ENCODE measurements at places on chromosomes 11 and 22.
A peak's percentile ranks its signal among the peaks of the same experiment; 100 is the strongest.

GRCh38 chr11:40338739-40339138, 1120.7 kb downstream of the LRRC4C start:
- no peak overlapping the region for H3K4me3 ChIP-seq
- H3K27me3 ChIP-seq: no peaks in the 10 kb centered on the region
- DNase-seq: no peak
- H3K36me3 ChIP-seq: no peaks in the 10 kb centered on the region
- no peaks in the 10 kb centered on the region for H3K4me1 ChIP-seq

DNA sequence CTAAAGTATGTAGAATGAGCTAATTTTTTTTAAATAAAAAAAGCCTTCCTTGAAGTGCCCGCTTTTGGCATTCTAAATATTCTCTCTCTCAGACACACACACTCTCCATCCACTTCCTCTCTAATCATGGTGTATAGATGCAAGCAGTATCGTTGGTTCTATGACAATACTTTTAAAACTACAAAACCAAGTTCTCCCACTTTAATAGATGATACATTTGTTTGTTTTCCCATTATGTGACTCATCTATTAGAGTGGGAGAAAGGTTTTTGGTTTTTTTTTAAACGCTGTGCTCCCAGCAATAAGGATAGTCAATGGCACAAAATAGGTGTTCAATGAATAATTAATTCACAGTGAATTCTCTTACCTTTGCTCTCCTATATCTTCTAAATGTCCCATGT, 44.6 kb downstream of the FZD4 start:
- no peaks in the 10 kb centered on the region for H3K27me3 ChIP-seq
- no peak for DNase-seq
- H3K4me1 ChIP-seq: no peaks in the 10 kb centered on the region

DNA sequence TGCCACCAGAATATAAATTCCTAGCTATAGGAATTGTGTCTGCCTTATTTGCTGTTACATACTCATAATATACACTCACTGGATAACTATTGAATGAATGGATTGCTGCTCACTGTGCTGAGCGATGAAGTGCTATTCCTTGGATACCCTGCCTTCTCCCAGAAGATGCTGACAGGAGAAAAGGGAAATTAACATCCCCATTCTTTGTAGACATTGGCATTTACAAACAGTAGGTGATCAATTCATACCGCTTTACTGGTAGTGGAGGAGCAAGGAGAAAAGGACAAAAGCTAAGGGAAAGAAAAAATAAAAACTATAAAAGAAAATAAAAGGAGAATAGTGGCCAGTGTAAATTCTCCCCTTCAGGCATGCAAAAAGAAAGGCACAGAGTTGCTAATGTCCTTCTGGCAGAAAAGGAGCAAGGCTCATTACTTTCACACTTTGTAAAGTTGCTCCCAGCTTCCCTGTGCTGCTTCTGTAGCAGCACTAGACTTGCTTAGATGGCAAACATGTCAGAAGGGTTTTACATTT, 183.0 kb downstream of the LUZP2 start:
- H3K4me3 ChIP-seq: no peak overlapping the region
- no peaks in the 10 kb centered on the region for H3K27me3 ChIP-seq
- DNase-seq: no peak
- H3K27ac ChIP-seq: no peak overlapping the region
- H3K36me3 ChIP-seq: no peaks in the 10 kb centered on the region
- H3K4me1 ChIP-seq: no peaks in the 10 kb centered on the region

- H3K27me3 ChIP-seq: peaks cover 4% of the 10 kb centered on the region
- H3K36me3 ChIP-seq: peaks cover 2% of the 10 kb centered on the region
- no peak within 1 kb of the TSS for H3K27ac ChIP-seq
- peaks cover 5% of the 10 kb centered on the region for H3K4me1 ChIP-seq
- peak within 1 kb of the TSS; percentile 33 for H3K4me3 ChIP-seq
- DNase-seq: no peak
Measured at GRCh38 chr11:67056267-67057204, at the start of gene RHOD. RHOD (plus strand) TSS chr11:67056847; CDS start chr11:67056903, 56 bp downstream.

GRCh38 chr22:35226958-35227647, 30.2 kb upstream of the HMGXB4 start:
- no peak overlapping the region for H3K27ac ChIP-seq
- no peak for DNase-seq
- peaks cover 67% of the 10 kb centered on the region for H3K27me3 ChIP-seq
- peaks cover 6% of the 10 kb centered on the region for H3K4me1 ChIP-seq

GRCh38 chr11:46099963-46100316, 21.3 kb downstream of the PHF21A start:
- peak overlapping the region; percentile 93 for H3K27ac ChIP-seq
- peak overlapping the region; percentile 71 for H3K4me3 ChIP-seq
- H3K4me1 ChIP-seq: peaks cover 41% of the 10 kb centered on the region
- no peak for DNase-seq
- peaks cover 5% of the 10 kb centered on the region for H3K36me3 ChIP-seq
- no peaks in the 10 kb centered on the region for H3K27me3 ChIP-seq

GRCh38 chr11:109735128-109735527, 313.1 kb downstream of the C11orf87 start:
- no peaks in the 10 kb centered on the region for H3K4me1 ChIP-seq
- H3K27me3 ChIP-seq: no peaks in the 10 kb centered on the region
- no peaks in the 10 kb centered on the region for H3K36me3 ChIP-seq
- H3K4me3 ChIP-seq: no peak overlapping the region

GRCh38 chr11:70470127-70470526, 71.8 kb downstream of the CTTN start:
- peaks cover 5% of the 10 kb centered on the region for H3K4me1 ChIP-seq
- H3K4me3 ChIP-seq: no peak overlapping the region
- H3K27ac ChIP-seq: peak overlapping the region; percentile 60
- H3K27me3 ChIP-seq: peaks cover 13% of the 10 kb centered on the region
- DNase-seq: no peak
- no peaks in the 10 kb centered on the region for H3K36me3 ChIP-seq

DNA sequence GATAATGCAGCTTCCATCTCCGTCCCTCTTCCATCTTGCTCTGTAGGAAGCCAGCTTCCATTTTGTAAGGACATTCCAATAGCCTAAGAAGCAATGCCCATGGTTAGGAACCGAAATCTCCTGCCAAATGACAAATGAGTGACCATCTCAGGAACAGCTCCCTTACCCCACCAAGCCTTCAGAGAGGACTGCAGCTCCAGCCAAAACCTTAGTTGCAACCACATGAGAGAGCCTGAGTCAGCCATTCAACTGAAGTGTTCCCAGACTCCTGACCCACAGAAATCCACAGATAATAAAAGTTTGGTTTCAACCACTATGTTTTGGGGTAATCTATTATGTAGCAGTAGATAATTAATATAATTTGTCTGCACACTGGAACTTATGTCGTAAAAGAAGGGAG, 51.7 kb upstream of the LDLRAD3 start:
- no peak for DNase-seq
- peaks cover 59% of the 10 kb centered on the region for H3K27me3 ChIP-seq
- H3K27ac ChIP-seq: no peak overlapping the region
- H3K4me3 ChIP-seq: no peak overlapping the region
- H3K36me3 ChIP-seq: no peaks in the 10 kb centered on the region

- no peak for DNase-seq
- no peaks in the 10 kb centered on the region for H3K4me1 ChIP-seq
- H3K4me3 ChIP-seq: no peak overlapping the region
- peaks cover 27% of the 10 kb centered on the region for H3K27me3 ChIP-seq
- H3K27ac ChIP-seq: no peak overlapping the region
Measured at GRCh38 chr11:12755510-12756453, 81.6 kb downstream of the TEAD1 start.

DNA sequence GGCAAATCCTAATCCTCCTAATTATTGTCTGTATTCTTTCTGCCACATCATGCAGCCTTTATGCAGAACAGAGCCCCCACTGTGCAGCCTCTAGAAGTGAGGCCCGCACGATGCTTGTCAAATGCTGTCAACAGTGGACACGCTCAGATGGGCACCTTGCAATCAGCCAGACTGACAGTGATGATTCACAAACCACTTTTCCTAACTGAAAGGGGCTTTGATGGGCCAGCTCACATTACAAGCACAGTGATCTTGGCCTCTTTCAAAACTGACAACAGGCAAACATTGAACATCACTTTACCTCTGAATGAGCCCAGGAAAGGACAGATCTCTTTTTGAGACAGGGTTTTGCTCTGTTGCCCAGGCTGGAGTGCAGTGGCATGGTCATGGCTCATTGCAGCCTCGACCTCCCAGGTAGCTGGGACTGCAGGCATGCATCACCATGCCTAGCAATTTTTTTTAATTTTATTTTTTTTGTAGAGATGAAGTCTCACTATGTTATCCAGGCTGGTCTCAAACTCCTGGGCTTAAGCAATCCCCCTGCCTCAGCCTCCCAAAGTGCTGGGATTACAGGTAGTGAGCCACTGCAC, 18.0 kb upstream of the E2F8 start:
- no peak overlapping the region for H3K4me3 ChIP-seq
- H3K27me3 ChIP-seq: peaks cover 9% of the 10 kb centered on the region
- no peaks in the 10 kb centered on the region for H3K36me3 ChIP-seq
- no peak for DNase-seq
- H3K4me1 ChIP-seq: no peaks in the 10 kb centered on the region

DNA sequence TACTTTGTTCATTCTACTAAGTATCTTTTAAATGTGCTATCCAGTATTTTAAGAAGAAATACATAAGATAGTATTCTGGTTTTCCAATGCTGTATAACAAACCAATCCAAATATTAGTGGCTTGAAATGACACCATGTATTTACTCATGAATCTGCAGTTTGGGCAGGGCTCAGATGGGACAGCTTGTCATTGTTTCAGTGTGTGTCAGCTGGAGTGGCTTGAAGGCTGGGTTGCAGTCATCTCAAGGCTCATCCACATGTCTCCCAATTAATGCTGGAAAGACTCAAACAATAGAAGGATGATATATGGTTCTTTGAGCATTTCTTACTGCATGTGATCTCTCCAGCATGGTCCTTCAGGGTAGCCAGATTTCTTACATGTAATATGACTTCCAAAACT, 146.2 kb downstream of the ARHGAP42 start:
- no peaks in the 10 kb centered on the region for H3K4me1 ChIP-seq
- H3K36me3 ChIP-seq: no peaks in the 10 kb centered on the region
- no peak for DNase-seq
- no peaks in the 10 kb centered on the region for H3K27me3 ChIP-seq

DNA sequence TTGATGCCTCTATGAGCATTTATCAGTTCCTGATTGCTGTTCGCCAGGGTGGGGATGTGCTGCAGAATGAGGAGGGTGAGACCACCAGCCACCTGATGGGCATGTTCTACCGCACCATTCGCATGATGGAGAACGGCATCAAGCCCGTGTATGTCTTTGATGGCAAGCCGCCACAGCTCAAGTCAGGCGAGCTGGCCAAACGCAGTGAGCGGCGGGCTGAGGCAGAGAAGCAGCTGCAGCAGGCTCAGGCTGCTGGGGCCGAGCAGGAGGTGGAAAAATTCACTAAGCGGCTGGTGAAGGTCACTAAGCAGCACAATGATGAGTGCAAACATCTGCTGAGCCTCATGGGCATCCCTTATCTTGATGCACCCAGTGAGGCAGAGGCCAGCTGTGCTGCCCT, 2.7 kb downstream of the FEN1 start:
- no peak overlapping the region for H3K27ac ChIP-seq
- H3K4me3 ChIP-seq: no peak overlapping the region
- no peaks in the 10 kb centered on the region for H3K27me3 ChIP-seq
- no peak for DNase-seq
- peaks cover 21% of the 10 kb centered on the region for H3K36me3 ChIP-seq

DNA sequence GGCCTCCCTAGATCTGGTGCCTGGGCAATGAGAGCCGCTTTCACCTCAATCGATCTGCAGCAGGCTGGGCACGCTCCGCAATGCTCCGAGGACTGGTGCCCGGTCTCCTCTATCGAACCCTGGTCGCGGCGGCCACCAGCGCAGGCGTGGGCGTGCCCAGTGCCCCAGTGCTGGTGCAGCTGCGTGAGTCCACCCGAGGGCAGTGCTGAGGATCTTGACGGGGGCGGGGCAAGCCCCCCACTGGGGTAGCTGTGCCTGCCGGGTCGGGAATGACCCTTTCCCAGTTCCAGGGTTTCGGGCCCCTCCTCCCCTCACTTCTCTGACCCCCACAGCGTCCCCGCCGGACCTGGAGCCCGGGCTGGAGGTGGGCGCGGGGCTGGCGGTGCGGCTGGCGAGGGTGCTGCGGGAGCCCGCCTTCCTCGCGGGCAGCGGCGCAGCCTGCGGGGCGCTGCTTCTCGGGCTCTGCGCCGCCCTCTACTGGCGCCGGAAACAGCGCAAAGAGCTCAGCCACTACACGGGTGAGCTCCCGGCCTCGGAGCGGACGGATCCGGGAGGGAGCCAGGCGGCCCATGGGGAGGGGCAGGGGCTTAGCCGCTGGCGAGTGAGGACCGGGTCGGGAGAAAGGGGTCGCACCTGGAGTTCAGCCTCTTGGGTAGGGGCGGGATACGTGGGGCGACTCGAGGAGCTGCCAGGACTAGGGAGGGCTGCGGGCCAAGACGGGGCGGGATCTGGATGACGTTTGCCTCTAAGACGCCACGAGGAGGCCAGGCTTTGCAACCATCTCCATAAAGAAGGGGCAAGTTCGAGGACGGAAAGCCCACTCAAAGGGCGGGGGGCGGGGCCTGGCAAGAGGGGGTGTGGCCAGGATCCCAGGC, 10.9 kb downstream of the ROBO3 start:
- H3K27me3 ChIP-seq: peaks cover 77% of the 10 kb centered on the region
- H3K27ac ChIP-seq: peak overlapping the region; percentile 69
- H3K36me3 ChIP-seq: peaks cover 9% of the 10 kb centered on the region
- peaks cover 19% of the 10 kb centered on the region for H3K4me1 ChIP-seq
- peak; percentile 82 for DNase-seq

DNA sequence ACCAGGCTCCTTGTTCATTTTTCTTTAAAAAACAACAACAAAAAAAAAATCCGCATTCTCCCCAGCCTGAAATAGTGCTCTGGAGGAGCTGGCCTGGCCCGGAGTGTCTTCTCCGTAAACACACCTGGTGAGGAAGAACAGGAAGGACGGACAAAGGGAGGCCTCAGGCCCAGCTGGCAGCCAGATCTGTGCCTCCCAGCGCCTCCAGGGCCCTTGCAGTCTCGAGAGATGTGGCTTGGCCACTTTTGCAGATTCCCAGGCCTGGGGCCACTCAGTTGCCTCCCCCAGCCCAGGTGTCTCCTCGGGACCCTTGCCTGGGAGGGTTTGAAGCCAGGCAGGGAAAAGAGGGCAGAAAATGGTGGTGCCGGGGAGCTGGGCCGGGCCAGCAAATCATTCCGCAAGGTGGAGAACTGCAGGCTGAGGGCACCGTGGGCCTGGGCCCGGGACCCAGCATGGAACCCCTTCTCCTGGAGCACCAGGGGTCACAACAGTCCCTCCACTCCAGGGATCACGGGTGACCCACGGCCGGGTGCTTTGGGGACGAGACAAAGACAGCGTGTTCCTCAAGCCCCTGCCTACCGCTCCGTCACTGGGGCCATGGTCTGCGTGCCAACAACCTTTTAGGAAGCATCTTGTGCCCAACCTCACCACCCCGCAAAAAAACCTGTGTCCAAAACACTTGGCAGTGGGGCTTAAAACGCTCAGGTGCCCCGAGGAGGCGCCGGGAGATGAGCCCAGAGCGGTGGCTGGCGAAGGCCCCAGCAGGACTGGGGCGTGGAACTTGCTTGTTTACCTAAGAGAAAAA, 67.1 kb upstream of the WNT7B start:
- peak overlapping the region; percentile 75 for H3K27ac ChIP-seq
- peaks cover 5% of the 10 kb centered on the region for H3K4me1 ChIP-seq
- no peak for DNase-seq
- no peaks in the 10 kb centered on the region for H3K27me3 ChIP-seq
- peak overlapping the region; percentile 63 for H3K4me3 ChIP-seq
- no peaks in the 10 kb centered on the region for H3K36me3 ChIP-seq

- H3K27ac ChIP-seq: peak overlapping the region; percentile 100
- H3K36me3 ChIP-seq: peaks cover 95% of the 10 kb centered on the region
- H3K4me3 ChIP-seq: peak overlapping the region; percentile 99
- DNase-seq: no peak
- H3K4me1 ChIP-seq: peaks cover 69% of the 10 kb centered on the region
- no peaks in the 10 kb centered on the region for H3K27me3 ChIP-seq
Measured at GRCh38 chr11:123056835-123057491, 5.0 kb downstream of the HSPA8 start.

GRCh38 chr22:27558658-27559371, 242.7 kb downstream of the MN1 start:
- H3K4me3 ChIP-seq: no peak overlapping the region
- no peak overlapping the region for H3K27ac ChIP-seq
- DNase-seq: no peak
- H3K36me3 ChIP-seq: no peaks in the 10 kb centered on the region

Measured in effector memory CD8-positive, alpha-beta T cell (primary cell).